Left ventricle myocardium inferior (tissue), 1 donor: ENCODE measurements at places on chromosomes 2 and 18. TPM values are rescaled to one million over a fixed set of nuclear protein-coding genes. Genes with fewer than 3 reads are reported as not detected.
A peak's percentile ranks its signal among the peaks of the same experiment; 100 is the strongest.

Gene LIPG
- not detected for total RNA-seq

DNA sequence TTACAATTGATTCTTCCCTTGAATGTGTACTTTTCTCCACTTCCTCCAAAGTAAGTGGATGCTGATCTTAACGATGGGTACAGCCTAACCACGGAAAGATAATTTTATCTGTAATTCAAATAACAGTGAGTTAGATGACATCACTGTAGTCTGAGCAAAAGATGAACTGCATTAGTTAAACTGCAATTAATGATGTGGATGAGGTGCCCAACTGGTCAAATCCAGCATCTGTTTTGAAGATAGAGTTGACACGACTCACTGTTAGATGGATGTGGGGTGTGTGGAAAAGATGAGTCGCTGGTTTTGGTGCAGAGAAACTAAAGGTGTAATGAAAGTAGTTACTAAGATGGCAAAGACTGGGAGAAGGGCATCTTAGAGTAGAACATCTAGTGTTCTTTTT lies 270.5 kb upstream of the MEIS1 start:
- no peak overlapping the region for H3K27ac ChIP-seq
- no peaks in the 10 kb centered on the region for H3K27me3 ChIP-seq
- H3K36me3 ChIP-seq = no peaks in the 10 kb centered on the region

GRCh38 chr18:10308154-10308553 lies 146.3 kb upstream of the APCDD1 start:
- no peaks in the 10 kb centered on the region for H3K36me3 ChIP-seq
- DNase-seq = no peak
- H3K27me3 ChIP-seq = no peaks in the 10 kb centered on the region
- peaks cover 9% of the 10 kb centered on the region for H3K4me1 ChIP-seq

DNA sequence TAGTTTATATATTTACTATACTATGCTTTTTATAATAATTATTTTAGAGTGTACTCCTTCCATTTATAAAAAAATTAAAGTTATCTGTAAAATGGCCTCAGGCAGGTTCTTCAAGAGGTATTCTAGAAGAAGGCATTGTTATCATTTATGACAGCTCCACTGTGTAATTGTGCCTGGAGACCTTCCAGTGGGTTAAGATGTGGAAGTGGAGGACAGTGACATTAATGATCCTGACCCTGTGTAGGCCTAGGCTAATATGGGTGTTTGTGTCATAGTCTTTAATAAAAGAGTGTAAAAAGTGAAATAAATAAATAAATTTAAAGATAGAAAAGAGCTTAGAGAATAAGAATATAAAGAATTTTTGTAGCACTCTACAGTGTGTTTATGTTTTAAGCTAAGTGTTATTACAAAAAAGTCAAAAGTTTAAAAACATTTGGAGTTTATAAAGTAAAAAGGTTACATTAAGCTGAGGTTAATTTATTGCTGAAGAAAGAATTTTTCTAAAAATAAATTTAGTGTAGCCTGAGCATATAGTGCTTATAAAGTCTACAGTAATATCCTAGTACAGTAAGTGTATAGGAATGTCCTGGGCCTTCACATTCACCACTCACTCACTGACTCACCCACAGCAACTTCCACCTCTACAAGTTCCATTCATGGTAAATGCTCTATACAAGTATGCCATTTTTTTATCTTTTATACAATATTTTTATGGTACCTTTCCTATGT lies 190.0 kb upstream of the SESTD1 start:
- H3K36me3 ChIP-seq = no peaks in the 10 kb centered on the region
- no peak for DNase-seq
- no peaks in the 10 kb centered on the region for H3K4me1 ChIP-seq
- H3K4me3 ChIP-seq = no peak overlapping the region

DNA sequence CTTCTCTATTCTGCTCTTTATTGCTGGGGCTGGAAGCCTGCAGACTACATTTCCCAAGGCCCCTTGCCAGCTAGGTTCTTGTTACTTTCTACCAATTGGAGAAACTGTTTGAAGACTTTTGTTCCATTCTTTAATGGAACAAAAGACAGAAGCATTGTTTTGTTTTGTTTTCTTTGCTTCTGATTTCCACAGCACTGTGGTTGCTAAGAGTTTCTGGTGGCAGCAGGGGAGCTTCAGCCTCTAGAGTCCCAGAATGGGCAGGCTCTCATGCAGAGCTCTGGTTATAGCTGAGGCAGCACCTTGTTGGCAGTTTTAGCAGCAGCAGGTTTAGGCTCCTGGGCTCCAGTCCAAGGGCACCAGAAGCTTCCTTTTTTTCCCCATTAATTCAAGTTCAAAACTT lies 234.3 kb downstream of the ETAA1 start:
- H3K27ac ChIP-seq = no peak overlapping the region
- H3K36me3 ChIP-seq = no peaks in the 10 kb centered on the region
- no peak for DNase-seq
- no peaks in the 10 kb centered on the region for H3K4me1 ChIP-seq
- no peaks in the 10 kb centered on the region for H3K27me3 ChIP-seq

- no peak for DNase-seq
- H3K36me3 ChIP-seq = peaks cover 45% of the 10 kb centered on the region
- no peak overlapping the region for H3K4me3 ChIP-seq
- no peak overlapping the region for H3K27ac ChIP-seq
- no peaks in the 10 kb centered on the region for H3K4me1 ChIP-seq
These were observed 102.1 kb downstream of the MYOM1 start for GRCh38 chr18:3117493-3118192.

DNA sequence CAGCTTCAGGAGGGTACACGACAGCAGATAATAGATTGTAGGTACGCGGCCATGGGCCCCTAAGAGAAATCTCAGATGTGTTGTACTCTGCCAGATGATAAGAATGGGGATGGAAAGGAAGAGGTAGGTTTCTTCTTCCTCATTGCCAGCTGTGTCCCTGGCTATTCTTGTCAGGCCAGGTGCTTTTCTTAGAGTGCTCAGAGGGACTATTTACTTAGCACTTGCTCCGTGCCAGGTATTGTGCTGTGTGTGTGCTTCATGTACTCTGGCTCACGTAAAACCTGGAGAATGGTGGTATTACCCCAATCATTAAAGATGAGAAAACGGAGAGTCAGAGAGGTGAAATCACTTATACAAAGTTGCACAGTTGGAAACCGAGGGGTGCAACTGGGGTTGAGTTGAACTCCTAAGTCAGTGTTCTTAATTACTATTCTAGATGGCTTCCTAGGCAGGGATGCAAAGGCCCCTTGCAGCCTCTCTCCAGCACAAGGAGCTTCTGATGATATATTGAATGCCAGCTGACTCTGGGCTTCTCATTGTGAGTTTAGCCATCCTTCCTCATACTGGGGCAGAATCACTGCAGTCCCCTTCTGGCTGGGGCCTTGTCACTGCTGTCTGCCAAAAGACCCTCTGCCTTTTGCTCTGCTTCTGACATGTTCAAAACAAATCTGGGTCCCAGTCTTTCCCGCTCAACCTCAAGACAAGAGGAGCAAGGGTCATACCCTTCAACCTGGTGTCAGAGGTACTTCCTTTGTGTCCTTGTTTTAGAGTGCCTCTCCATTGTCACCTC lies 60.7 kb downstream of the LYPD1 start:
- H3K4me3 ChIP-seq = no peak overlapping the region
- peaks cover 21% of the 10 kb centered on the region for H3K27me3 ChIP-seq
- DNase-seq = no peak
- no peak overlapping the region for H3K27ac ChIP-seq
- no peaks in the 10 kb centered on the region for H3K36me3 ChIP-seq
- no peaks in the 10 kb centered on the region for H3K4me1 ChIP-seq

- no peak overlapping the region for H3K27ac ChIP-seq
- H3K27me3 ChIP-seq = peaks cover 51% of the 10 kb centered on the region
- no peaks in the 10 kb centered on the region for H3K36me3 ChIP-seq
- H3K4me1 ChIP-seq = no peaks in the 10 kb centered on the region
- no peak for DNase-seq
These were observed 107.6 kb upstream of the FZD7 start for GRCh38 chr2:201926067-201926466.

Gene DSG1
- 1.3 TPM for total RNA-seq

Gene CAPN14
- 0.27 TPM for total RNA-seq

GRCh38 chr18:29154758-29155725 lies 978.1 kb upstream of the CDH2 start:
- no peaks in the 10 kb centered on the region for H3K27me3 ChIP-seq
- no peak for DNase-seq
- no peak overlapping the region for H3K27ac ChIP-seq
- H3K4me1 ChIP-seq = no peaks in the 10 kb centered on the region
- H3K4me3 ChIP-seq = no peak overlapping the region

DNA sequence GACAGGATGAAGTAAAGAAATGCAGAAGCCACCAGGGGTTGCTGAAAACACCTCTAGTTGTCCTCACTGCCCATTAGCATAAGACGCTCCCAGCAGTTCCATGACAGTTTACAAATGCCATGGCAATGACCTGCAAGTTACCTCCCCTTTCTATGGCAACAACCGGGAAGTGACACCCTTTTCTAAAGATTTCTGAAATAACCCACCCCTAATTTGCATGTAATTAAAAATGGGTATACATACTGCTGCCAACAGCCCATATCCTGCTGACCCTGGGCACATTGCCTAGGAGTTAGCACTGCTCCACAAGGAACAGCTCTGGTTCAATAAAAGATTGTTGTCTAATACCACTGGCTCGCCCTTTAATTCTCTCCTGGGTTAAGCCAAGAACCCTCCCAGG lies 178.3 kb upstream of the LRATD1 start:
- no peaks in the 10 kb centered on the region for H3K36me3 ChIP-seq
- no peak overlapping the region for H3K4me3 ChIP-seq
- H3K27me3 ChIP-seq = no peaks in the 10 kb centered on the region
- no peak overlapping the region for H3K27ac ChIP-seq

Gene GNAL
- 1.1 TPM for total RNA-seq

DNA sequence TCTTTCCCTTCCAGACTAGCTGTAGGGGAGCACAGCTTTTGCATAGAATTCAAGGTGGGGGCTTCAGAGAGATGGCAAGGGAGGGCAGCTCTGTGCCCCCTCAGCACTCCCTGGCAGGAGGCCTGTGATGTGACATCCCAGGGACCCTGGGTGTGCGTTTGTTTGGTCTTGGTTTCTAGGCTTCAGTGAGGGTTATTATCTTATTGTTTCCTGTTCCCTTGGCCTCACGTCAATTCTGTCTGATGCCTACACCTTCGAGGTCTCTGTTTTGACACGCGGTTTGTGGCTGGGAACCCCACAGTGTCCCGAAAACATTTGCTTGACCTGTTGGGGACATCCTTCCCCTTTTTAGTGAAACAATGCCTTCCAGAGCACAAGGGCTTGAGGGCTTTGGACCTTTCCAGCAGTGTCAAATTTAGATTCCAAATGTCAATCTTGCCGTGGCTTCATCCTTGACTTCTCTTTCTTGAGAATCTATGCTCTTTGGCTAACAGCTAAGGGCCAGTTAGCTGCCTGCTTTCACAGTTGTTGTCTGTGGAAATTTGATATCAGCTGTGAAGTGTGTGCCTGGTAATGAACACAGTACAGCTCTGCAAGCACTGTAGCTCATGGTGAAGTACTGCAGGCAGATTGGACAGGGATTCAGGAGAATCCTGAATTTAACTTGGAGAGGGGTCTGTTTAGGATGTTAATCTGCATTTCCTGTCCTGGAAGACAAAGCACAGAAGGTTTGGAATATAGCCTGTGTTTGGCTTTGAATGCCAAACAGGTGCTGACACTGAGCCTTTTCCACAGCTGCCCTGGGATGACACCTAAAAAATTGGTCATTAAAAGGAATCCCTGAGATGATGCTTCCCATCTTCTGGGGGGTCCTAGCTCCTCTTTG lies 108.2 kb upstream of the CXCR4 start:
- no peaks in the 10 kb centered on the region for H3K27me3 ChIP-seq
- DNase-seq = no peak
- H3K4me1 ChIP-seq = no peaks in the 10 kb centered on the region
- H3K36me3 ChIP-seq = no peaks in the 10 kb centered on the region
- no peak overlapping the region for H3K27ac ChIP-seq

Gene FHOD3
- 346 TPM for total RNA-seq

GRCh38 chr2:111918383-111918806 lies 20.0 kb downstream of the MERTK start:
- H3K27ac ChIP-seq = no peak overlapping the region
- no peaks in the 10 kb centered on the region for H3K27me3 ChIP-seq
- H3K4me1 ChIP-seq = peaks cover 17% of the 10 kb centered on the region
- DNase-seq = no peak

- H3K27ac ChIP-seq = peak overlapping the region; percentile 86
- H3K36me3 ChIP-seq = peaks cover 4% of the 10 kb centered on the region
- H3K4me3 ChIP-seq = no peak overlapping the region
- peaks cover 94% of the 10 kb centered on the region for H3K4me1 ChIP-seq
These were observed 77.4 kb downstream of the LRRFIP1 start for GRCh38 chr2:237704501-237705434.

DNA sequence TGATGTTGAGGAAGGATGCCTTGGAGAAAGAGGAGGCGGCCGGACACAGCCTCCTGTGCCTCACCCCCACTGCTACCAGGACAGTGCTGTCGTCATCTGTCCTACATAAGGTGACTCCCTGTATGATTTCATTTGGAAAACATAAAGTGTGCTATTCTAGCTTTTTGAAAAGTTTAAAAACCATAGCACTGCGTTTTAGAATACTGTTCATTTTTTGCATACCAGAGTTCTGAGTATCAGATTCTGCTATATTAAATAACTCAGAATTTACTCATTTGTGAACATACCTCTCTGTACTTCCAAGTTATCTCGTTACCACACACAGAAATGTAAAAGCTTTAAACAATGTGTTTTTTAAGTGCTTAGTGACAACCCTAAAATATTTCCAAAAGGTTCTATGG lies 302.9 kb downstream of the LRRTM1 start:
- peaks cover 52% of the 10 kb centered on the region for H3K27me3 ChIP-seq
- DNase-seq = no peak
- H3K4me1 ChIP-seq = no peaks in the 10 kb centered on the region

Gene SAG
- not detected for total RNA-seq

Gene PSD4
- 2.2 TPM for total RNA-seq

DNA sequence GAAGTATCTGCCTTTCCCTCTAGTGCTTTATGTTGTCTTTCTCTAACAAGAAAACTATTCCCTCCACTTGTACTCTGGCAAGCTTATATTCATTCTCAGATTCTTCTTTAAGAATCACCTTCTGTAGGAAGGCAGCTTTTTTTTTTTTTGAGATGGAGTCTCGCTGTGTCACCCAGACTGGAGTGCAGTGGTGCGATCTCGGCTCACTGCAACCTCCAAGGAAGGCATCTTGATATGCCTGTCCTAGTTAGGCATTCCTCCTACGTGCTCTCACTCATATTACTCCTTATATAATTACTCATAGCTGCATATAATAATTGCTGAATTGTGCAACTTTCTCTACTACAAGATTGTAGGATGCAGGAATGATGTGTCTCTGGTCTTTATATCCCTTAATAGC lies 15.8 kb downstream of the NDUFS1 start:
- no peaks in the 10 kb centered on the region for H3K27me3 ChIP-seq
- no peaks in the 10 kb centered on the region for H3K4me1 ChIP-seq
- H3K27ac ChIP-seq = no peak overlapping the region
- H3K36me3 ChIP-seq = peaks cover 100% of the 10 kb centered on the region
- H3K4me3 ChIP-seq = no peak overlapping the region

GRCh38 chr2:106165029-106165428 lies 29.1 kb downstream of the UXS1 start:
- H3K36me3 ChIP-seq = peaks cover 10% of the 10 kb centered on the region
- peaks cover 15% of the 10 kb centered on the region for H3K4me1 ChIP-seq
- no peak overlapping the region for H3K4me3 ChIP-seq
- DNase-seq = no peak
- H3K27ac ChIP-seq = no peak overlapping the region
